Stimulated activated CD4-positive, alpha-beta T cell treated with anti-CD3 and anti-CD28 coated beads, Interleukin-4, amount 100 ng/mL, for 48 hours (primary cell): ENCODE measurements at places on chromosomes 2 and 18.

DNA sequence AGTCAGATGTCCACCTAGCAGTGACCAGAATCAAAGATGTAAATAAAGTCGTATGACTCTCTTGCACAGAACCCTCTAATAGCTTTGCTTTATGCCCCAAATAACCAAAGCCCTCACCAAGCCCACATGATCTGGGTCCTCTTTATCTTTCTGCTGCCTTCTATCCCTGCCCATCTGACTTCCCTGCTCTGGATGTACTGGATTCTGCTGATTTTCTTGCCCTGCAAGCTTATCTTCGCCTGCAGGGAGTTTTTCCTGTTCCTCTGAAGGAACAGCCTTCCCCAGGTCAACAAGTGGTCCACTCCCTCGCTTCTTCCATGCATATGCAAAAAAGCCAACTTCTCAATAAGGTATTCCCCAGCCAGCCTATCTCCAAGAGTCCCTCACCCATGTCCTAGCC lies 18.7 kb downstream of the IL36B start:
- DNase-seq: no peak

- DNase-seq: no peak
Observed at GRCh38 chr2:234512884-234513669, 16.2 kb upstream of the ARL4C start.

DNA sequence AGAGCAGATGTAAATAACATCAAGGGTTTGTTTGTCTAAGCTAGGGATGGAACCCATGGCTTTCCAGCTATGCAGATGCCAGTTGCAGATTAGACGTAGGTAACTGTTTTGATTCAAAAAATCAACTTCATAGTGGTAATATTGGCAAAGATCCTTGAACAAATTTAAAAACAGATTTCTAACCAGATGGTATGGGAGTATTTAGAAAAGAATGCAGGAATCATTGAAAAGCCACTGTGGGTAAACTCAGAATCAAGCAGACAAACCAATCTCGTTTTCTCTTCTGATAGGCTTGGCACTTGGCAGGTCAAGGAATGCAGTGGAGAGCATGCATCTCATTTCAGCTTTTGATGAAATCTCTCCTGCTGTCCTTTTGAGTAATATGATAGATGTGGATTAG lies 377.5 kb downstream of the CLIP4 start:
- no peak for DNase-seq

- no peak for DNase-seq
Observed at GRCh38 chr18:6943143-6943542, 174.5 kb downstream of the LAMA1 start.

DNA sequence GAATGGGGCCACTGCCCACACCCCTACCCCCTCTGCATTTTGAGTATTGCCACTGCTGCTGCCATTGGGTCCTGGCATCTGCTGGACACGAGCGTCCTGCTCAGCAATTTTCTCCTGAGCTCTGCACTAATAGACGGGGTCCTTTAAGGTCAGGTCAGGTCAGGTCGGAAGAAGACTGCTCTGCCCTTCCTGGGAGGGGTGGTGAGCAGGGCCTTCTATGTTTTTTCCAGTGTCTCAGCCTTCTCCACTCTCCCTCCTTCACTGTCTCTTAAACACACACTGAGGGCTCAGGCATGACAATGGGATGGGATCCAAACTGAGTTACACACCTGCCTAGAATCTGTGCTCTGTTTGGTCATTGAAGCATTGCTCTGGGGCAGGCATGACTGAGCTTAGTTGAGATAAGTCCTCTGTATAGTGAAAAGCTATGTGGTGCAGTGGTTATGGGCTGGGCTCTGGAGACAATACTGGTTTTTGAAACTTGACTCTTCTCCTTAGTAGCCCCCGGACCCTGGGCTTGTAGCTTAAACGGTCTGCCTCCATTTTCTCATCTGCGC lies 10.6 kb downstream of the MYO1B start:
- no peak for DNase-seq

- DNase-seq: no peak
Observed at GRCh38 chr2:8676191-8676920, 5.5 kb upstream of the ID2 start.
